ENCODE measurements at places on chromosomes 4 and X.

GRCh38 chr4:12126474-12126873 lies 697.8 kb upstream of the HS3ST1 start:
- DNase-seq: no peak

- no peak for DNase-seq
Measured at GRCh38 chrX:115592997-115593734, 32.2 kb downstream of the PLS3 start.

GRCh38 chrX:123324625-123325024 lies 140.5 kb downstream of the GRIA3 start:
- no peak for DNase-seq

DNA sequence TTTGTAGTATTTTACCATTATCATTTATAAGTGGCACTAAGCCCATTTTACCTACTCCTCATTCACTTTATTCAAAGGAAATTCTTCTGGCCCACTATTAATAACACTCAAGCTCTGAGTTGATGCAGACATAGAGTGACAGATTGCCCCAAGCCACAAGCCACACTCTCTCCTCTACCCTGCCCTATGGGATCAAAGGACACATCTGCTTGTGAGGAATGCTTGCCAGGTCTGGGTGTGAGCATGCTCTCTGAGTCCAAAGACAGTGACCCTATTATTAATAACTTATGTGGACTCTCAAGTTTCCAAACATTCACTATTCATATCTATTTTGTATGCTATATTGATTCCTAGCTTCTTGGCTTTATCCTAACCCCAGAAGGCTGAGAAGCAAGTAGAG lies 18.5 kb downstream of the ETNPPL start:
- DNase-seq: no peak

DNA sequence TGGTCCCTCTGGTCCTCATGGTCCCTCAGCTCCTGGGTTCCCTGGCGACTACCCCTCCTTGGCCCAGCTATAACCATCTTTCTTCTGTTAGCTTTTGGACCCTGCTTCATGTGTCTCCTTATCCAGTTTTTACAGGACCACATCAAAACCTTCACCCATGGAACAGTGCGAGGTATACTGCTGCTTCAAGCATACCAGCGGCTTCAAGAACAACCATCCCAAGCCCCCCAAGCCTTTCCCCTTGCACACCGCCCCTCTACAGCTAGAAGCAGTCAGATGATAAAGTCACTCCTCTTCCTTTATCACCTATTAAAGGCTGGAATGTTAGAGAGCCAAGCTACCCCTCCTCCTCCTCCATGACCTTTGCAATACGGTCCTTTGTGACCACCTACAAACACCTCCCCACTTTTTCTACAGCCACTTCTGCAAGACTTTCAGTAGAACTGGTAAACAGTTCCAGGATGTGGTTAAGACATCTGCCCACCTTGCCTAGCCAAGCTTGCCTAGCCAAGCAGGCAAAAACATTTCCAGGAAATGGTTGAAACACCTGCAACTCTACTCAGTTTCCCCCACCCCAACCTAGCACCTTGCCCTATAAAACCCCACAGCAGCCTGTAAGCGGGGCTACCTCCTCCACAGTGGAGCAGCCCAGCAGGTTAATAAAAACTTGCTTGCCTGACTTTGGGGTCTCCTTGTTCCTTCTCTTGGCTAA lies 125.7 kb downstream of the ZC4H2 start:
- peak; percentile 37 for DNase-seq

DNA sequence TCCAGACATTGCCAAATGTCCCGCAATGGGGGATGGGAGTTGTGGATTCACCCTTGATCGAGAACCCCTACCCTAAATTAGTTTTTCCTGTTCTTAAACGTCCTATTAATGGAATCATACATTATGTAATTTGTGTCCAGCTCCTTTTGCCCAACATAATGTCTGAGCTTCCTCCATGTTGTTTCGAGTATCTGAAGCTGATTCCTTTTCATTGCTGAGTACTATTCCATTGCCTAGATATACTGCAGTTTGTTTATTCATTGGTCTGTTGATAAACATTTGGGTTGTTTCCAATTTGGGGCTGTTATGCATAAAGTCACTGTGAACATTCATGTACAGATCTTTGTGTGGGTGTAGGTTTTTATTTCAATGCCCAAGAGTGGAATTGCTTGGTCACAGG lies 251.3 kb downstream of the BCOR start:
- DNase-seq: no peak

DNA sequence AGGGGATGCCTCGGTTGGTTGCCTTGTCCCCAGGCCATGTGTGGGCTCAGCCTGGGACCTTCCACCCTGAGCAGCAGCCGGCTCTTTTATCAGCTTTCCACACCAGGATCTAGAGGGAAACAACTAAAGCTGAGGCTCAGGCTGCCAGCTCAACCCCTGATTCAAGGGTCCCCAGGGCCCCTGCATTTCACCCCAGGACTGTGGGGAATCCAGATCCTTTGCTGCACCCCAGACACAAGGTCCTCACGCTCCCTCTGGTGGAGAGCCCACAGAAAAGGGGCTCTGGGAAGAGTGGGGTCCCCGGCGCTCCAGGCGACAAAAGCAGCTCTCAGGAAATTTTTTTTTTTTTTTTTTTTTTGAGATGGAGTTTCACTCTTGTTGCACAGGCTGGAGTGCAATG lies 64.3 kb downstream of the ZFYVE28 start:
- peak; percentile 18 for DNase-seq

GRCh38 chr4:142530728-142531127 lies 315.4 kb downstream of the INPP4B start:
- no peak for DNase-seq

- no peak for DNase-seq
Measured at GRCh38 chrX:48957477-48957826, at the start of gene OTUD5. TSS of gene OTUD5 (minus strand) at chrX:48957607. CDS start at chrX:48957570, 37 bp downstream.

- DNase-seq: no peak
Measured at GRCh38 chr4:131613824-131614216, 1535.3 kb upstream of the PCDH10 start.

- DNase-seq: no peak
Measured at GRCh38 chr4:8860096-8860891, 11.3 kb downstream of the HMX1 start.

DNA sequence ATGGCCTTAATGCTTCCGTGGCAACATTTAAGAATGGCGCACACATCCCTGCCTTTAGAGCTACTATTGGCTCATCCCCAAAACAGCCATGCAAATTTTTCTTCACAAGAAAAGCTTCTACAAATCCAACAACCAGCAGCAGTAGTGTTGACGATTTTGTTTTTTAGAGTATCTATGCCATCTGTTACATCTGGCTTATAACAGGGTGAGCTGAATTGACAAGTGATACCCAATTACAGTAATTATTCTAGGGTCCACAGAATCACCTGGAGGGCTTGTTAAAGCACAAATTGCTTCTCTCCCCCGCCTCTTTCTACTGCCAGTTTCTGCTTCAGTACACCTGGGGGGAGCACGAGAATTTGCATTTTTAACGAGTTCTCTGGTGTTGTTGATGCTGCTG lies 34.1 kb downstream of the DCHS2 start:
- no peak for DNase-seq

DNA sequence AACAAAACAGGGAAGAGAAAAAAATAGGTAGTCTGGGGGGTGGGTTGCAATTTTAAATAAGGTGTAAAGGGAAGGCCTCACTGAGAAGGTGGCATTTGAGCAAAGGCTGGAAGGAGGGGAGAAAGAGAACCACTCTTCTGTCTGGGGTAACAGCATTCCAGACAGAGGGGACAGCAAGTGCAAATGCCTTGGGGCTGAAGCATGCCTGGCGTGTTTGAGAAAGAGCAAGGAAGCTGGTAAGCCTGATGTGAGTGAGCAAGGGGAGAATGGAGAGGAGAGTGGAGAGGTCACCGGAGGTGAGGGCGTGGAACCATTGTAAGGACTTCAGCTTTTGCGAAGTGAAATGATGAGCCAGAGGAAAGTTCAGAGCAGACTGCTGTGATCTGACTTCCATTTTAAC lies 19.7 kb upstream of the DOCK11 start:
- DNase-seq: no peak

DNA sequence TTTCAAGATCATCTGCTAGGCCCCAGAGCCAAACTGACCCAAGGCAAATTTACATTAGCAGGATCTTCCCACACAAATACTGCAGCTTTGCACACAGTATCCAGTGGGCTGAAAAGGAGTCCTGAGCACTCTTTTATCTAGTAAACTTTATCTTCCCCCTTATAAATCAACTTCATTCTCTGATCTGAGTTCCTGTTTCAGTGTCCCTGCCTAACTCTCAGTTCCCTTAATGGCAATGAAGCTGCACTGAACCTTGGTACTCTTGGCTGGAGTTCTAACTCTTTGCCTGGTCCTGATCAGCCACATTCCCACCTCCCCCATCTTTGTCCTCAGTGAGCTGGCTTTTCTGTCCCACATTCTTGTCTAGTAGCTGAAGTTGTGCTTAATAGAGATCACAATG lies 37.4 kb downstream of the EDA2R start:
- no peak for DNase-seq

GRCh38 chr4:38688676-38689355 lies 24.8 kb downstream of the KLF3 start:
- DNase-seq: no peak

DNA sequence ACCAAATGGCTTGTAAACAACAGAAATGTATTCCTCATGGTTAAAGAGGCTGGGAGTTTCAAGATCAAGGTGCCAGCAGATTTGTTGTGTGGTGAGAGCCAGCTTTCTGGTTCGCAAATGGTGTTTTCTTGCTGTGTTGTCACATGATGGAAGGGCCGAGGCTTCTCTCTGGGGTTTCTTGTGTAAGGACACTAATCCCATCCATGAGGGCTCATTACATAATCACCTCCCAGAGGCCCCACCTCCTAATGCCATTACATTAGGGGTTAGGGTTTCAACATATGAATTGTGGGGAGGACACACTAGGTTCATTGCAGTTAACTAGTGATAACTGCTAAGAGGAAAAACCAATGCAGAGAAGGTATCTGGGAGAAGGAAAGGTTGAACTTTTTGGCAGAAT lies 103.5 kb upstream of the ENPEP start:
- no peak for DNase-seq

DNA sequence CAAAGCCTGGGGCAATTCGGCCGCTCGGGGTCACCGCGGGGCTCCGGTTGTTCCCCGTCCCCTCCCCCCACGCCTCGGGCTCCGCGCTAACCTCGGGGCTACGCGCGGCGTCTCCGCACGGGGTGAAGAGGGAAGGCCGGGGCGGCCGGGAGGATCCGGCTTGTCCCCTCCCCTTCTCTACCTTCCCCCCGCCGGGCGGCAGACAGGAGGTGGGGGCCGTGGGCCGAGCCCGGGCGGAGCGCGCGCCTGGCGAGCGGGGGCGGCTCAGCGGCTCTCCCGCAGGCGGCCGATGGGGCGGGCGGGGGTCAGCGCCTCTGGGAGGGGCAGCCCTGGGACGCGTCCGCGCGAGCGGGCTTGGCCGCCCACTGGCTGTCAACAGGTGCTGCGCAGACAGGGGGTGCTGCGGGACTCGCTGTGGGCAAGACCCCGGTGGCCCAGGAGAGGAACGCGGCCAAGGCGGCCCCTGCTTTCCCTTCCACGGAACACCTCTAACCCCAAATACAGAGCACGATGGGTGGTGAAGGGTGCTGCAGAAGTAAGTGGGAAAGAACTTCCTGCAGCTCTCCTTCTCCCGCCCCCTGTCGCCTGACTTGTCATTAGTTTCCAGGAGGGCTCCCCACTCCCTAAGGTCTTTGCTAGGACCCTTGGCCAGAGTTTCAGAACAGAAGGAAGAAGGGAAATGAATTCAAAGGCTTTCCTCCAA lies at the start of gene PDGFC:
PDGFC (minus strand) TSS at position 124 of the 703 bp plus-strand sequence. CDS start 896 bp downstream, outside the sequence.
- peak; percentile 13 for DNase-seq

DNA sequence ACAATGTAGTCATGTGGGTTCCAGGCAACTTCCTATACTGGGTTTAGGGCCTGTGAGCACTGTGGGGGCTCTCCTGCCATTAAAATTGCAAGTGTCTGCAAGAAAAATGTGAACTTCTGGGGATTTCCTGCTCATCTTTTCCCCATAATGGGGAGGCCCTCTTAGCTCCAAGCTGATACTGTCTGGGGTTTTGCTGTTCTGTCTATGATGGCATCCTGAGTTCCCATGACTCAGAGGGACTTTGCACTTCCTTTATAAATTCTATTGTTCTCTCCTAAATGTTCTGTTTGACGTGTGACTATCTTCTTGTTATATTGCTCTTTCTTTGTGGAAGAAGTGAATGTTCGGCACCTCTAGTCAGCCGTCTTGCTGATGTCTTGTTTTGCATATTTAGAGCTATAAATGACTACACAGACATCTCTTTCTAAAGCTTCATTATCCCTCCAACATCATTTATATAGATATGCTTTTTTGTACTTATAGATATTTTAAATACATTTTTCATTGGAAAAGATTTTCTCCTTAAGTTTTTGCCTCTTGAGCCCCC lies 465.8 kb downstream of the NAF1 start:
- no peak for DNase-seq

DNA sequence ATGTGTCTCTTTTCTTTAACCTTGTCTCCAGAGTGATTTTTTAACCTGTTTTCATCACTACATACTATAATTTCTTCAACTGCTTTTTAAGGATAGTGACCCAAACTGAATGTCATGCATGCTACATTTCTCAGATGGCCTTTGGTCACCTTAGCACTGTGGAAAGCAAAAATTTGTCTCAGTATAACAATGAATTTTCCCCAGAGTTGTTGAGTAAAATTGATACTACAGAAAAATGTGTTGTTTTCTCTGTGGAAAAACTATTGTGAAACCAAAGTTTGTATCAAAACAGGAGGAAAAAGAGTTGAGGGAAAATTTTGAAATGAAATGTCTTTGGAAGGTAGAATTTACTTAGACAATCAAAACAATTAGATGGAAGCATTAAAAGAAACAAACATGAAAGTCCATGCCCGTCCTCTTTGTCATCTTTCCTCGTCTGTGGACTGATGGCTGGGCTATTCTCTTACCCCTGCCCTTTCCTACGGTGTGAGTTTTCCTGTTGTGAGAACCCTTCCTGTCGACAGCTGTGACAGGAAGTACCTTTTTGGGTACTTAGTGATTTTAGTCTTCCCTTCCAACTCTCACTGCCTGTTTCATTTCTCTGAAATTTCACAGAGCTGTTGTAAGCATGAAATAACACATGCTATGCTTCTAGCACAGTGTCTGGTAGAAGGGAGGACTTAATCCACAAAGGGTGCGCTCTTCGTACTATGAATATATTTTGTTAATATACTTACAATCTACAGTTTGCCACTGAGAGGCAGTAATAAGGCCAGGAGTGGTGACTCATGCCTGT lies 50.8 kb downstream of the LRP2BP start:
- no peak for DNase-seq

- no peak for DNase-seq
Measured at GRCh38 chr4:156036496-156036895, 82.8 kb upstream of the CTSO start.

DNA sequence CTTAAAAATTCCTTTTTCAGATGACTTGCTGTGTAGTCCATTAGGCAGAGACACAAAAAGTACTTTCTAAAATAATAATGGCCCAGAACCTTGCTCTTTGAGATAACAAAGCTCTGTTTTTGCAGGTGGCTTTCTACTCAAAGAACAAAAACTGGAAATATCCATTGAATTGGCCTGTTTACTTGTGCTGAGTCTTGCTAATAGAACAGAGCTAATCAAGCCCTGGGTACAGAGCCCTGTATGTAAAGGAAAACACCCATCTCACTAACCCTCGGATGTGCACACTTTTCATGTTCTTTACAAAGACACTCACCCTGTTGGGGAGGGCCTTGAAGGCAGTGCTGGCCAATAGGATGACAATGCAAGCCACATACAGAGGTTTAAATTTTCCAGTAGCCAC lies 27.0 kb upstream of the LNX1 start:
- DNase-seq: no peak
